Common myeloid progenitor, CD34-positive (primary cell): ENCODE measurements at places on chromosomes 3 and 15.

DNA sequence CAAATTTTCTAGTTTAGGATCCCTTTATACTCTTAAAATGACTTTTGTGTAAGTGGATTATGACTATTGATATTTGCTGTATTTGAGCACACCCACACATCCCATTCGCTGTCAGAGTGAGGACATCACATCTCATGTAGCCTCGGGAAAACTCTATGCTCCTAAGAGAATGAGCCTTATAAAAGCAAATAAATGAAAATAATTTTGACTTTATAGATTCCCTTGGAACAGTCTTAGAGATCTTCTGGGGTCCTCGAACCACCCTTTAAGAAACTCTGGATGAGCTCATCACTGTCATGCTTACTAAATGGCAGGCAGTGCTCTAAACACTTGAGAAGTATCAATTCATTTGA is 16.1 kb upstream of the EXOG start:
- DNase-seq = no peak

DNA sequence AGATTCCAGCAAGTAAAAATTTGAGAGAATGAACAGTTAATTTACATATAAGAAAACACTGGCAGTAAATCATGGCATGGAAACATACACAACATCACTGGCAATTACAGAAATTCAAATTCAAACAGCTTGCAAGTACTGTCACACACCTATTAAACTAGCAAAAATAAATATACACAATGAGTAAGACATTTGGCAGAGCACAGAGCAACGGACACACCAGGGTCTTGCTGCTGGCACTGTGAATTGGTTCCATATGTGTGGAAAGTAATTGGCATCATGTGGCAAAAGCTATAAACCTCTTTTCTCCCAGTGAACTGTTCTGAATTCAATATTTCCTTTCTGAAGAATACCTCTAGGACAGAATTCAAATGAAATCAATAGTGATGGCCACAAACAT is 78.3 kb downstream of the LRRK1 start:
- no peak for DNase-seq

- no peak for DNase-seq
Observed at GRCh38 chr3:129617381-129618185, 11.1 kb upstream of the PLXND1 start.

- no peak for DNase-seq
Observed at GRCh38 chr3:157912514-157913451, 193.4 kb downstream of the SHOX2 start.

DNA sequence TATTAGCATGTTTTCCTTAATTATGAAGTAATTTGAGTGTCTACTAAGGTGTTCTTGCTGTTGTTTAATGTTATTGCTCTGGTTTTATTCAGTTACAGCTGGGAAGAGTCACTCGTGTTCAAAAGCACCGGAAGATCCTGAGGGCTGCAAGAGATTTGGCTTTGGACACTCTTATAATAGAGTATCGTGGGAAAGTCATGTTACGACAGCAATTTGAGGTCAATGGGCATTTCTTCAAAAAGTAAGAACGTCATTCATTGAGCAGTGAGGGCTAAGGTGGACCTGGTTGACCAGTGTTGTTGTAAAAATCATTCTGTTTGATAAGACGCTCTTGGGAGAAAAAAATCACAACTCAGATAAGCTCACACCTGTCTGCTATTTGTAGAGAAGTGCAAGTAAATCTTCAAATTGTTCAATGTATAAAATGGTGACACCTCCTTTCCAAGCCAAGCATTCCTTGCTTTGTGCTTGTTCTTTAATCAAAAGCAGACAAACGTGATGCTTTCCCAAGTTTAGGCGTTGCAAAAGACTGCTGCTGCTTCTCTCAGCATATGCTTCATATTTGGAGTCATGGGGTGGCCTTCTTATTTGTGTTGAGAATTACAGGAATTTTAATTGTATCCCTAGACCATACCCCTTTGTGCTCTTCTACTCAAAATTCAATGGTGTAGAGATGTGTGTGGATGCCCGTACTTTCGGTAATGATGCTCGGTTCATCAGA is 44.2 kb downstream of the SETD5 start:
- no peak for DNase-seq

DNA sequence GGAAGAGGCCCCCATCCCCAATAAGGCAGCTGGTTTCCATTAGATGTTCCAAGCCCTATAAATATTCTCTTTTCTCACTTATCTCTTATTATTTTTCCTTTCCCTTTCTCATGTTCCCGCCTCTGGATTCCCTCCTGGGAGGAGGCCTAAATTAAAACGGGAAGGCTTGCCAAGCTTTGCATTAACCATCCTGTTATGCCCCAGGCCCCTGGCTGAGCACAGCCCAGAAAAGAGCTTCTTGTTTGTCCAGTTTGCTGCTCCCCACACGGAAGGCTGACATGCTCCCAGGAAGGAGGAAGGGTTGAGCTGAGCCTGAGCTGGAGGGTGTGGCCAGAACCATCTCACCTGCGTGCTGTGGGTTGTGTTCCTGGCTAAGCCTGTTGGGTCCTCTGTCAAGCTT is 63.1 kb upstream of the BOC start:
- DNase-seq = no peak

DNA sequence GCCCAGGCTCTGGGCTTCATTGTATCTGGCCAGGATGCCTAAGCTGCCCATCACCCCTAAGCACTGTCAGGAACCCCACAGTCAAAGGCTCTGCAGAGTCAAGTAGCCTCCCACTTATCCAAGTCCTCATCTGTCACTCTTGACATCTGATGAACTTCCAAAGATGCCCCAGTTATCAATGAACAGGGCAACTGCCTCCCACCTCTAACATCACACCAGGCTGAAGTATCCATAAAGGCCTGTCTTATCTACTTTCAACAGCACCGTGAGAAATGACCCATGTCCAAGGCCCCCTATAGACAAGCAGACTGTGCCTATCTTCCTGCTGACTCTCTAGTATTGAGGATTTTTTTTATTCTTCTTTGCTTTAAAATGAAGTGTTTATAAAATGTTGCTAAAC is 56.4 kb downstream of the TRIM69 start:
- DNase-seq = no peak

DNA sequence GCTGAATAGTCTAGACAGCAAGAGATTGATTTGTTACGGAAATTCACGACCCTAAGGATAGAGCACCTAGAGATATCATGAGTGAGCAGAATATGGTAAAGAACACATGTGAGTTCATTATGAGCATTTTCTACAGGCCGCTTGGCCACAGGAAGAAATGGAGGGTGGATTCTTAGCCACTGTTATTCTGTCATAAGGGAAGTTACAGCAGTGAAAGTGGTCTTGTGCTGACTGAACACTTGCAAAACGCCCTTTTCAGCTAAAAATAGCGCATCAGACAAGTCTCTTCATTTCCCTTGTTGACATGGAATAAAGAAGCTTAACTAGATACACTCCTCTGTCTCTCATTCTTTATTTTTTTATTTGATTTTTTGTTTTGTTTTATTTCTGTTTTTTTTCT is 19.8 kb downstream of the DGKG start:
- peak; percentile 19 for DNase-seq

DNA sequence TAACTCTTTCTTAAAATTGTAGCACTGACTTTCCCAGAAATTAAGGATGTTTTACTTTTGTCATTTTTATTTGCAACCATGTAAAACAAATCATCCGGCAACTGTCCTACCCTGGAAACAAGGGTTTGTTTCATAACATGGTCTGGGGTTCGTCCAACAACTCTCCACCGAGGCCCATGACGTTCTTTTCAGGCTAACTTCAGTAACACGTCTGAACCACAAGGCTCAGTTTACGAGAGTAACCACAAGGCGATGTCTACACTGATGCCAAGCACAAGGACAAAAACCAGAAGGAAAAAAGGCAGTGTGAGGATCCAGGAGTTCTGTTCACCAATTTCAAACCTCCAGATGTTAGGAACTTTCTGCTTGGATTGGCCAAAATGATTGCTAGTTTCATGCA is 546.1 kb downstream of the NTRK3 start:
- no peak for DNase-seq

- no peak for DNase-seq
Observed at GRCh38 chr3:157671656-157672055, 168.4 kb upstream of the VEPH1 start.

DNA sequence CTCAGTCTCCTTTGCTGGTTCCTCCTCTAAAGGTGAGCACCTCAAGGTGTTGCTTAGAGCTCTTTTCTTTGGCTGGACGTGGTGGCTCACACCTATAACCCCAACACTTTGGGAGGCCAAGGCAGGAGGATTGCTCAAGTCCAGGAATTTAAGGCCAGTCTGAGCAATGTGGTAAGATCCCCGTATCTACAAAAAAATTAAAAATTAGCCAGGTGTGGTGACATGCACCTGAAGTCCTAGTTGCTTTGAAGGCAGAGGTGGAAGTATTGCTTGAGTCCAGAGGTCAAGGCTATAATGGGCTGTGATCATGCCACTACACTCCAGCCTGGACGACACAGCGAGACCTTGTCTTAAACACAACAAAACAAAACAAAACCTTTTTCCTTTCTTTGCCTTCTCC is 28.3 kb downstream of the TOPBP1 start:
- no peak for DNase-seq
